ENCODE measurements at places on chromosomes 6 and 20.

GRCh38 chr20:62695448-62696414 lies 12.9 kb upstream of the NTSR1 start:
- DNase-seq: no peak

GRCh38 chr20:36116807-36117441 lies 37.6 kb upstream of the EPB41L1 start:
- DNase-seq: peak; percentile 77

- DNase-seq: no peak
Measured at GRCh38 chr20:4159765-4160490, 144.6 kb upstream of the RNF24 start.

DNA sequence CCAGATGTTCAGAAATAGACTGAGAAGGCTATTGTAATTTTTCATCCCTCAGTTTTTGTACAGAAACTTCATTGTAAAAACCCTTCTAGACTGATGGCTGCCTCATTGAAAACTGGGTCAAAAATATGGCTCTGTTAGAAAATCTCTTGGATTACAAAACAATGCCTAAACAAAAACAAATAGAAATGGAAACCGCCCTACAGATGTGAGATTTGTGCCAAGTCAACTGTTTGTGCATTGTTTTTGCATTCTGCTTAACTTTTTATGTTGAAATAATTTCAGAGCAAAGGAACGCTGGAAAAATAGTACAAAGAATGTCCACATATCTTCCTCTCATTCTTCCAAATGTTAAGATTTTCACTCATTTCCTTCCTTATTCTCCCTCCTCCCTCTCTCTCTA lies 425.1 kb downstream of the FOXA2 start:
- no peak for DNase-seq

DNA sequence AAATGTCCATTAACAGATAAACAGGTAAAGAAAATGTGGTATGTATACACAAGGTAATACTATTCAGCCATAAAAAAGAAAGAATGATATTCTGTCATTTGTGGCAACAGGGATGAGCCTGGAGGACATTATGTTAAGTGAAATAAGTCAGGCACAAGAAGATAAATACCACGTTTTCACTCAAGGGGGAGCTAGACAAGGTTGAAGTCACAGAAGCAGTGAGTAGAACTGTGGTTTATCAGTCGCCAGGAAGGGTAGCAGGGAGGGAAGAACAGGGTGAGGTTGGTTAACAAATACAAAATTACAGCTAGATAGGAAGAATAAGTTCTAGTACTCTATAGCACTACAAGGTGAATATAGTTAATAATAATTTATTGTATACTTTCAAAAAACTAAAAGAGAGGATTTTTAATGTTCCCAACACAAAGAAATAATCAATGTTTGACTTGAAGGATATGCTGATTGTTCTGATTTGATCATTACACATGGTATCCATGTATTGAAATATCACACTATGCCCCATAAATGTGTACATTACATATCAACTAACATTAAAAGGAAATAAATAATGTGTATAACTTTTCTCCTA lies 21.1 kb downstream of the RTN4IP1 start:
- peak; percentile 64 for DNase-seq

GRCh38 chr6:89997456-89998445 lies 103.5 kb downstream of the GJA10 start:
- no peak for DNase-seq

GRCh38 chr20:62678553-62678952 lies 30.1 kb upstream of the NTSR1 start:
- DNase-seq: peak; percentile 12

DNA sequence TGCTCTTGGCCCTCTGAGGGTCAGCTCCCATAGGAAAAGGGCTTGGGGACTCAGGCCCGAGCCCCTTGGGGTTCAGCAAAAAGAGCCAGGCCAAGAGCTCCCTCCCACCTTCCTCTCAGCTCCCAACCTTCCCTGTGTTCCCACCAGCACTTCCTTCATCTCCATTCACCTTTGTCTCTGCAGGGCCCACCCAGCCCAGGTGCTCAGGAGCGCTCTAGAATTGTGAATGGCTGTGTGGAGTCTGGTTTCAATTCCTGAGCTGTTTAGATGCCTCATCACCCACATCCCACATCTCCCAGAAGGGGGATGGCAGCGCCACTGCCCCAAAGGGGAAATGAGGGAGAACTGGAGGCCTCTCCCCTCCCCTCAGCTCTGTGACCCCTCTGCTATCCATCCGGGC lies 7.7 kb downstream of the GRM4 start:
- no peak for DNase-seq

GRCh38 chr20:54766483-54766882 lies 291.1 kb downstream of the DOK5 start:
- DNase-seq: no peak
